Cerebellar nuclear complex (tissue), 1 donor: ENCODE measurements at places on chromosomes 3 and 15.

DNA sequence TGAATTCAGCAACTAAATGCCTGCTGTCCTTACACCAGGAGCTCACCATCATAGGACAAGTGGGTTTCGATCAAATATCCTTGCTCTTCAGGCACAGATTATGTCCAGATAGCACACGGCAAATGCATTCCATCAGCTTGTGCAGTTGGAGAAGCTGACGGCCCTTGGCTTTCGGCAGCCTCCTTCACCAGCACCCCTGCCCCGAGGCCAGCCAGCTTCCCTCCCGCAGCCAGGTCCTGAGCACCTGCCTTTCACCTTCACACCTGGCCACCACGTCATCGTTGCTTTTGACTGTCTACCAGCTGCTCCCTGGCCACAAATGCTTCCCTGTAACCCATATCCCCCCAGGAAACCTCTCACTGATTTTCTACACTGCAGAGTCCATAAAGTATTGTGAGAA lies 355.5 kb downstream of the OCA2 start:
- DNase-seq = no peak

DNA sequence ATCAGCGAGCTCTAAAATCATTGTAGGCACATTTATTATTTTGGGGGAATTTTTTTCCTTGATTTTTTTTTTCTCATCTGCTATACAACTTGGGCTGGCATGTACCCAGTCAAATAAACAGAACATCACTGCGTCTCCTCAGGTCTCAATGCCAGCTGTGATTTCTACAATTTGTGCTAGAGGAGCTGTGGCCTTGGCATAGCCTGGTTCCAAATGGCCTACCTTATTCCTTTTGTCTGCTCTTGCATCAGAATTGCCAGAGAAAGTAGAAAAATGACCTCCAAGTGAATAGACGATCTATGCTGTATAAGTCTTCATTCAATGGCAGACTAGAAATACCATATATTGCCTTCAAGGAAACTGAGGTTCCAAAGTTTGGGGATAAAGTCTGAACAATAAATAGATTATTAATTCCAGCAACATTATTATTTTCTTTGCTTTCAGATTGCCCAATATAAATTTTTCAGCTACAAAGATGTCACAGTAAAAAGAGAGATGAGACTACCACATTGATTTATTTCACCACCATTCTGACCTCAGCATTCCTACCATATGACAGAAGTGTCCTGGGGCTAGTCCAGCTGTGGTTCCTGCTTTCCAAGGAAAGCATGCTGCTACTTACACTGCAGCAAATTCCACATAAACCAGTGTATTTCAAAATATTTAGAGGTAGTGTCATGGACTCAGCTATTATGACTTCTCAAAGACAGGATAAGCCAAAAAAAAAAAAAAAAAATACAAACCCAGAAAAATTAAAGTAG lies 493.9 kb upstream of the ZNF385D start:
- DNase-seq = no peak

DNA sequence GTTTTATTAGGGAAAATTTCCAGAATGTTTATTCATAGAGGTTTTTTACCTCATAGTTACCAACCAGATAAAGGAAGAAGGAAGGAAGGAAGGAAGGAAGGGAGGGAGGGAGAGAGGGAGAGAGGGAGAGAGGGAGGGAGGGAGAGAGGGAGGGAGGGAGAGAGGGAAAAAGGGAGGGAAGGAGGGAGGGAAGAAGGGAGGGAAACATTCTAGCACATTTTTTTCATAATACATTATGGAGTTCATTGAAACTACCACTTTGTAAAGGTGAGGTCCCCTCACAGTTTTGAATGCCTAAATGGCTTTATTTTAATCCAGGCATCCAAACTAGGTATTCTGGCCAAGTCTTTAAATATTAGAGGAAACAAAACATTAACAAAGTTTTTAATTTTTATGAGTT lies 1049.1 kb downstream of the ROBO1 start:
- no peak for DNase-seq

- DNase-seq = no peak
Measured at GRCh38 chr15:66171841-66172240, 81.7 kb downstream of the MEGF11 start.

DNA sequence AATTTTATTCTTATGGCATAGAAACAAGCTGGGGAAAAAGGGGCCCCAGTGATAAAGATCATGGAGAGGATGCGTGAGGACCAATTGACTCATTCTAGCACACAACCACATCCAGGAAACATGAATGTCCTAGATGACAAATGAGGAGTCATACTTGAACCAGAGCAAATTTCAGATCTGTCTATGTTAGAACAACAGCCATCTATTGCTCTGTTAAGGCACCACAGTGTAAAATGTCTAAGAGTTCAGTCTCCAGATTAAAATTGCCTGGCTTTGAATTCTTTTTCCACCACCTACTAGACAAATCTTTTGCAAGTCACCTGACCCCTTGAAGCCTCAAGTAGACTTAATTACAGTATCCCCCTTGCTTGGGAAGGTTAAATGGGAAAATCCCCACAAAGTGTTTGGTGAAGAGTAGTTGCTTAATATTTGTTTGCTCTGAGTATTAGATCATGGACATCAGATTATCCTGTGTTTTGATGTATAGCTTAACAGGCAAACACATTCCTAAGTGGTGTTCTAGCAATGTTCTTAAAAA lies 258.7 kb upstream of the TGFBR2 start:
- DNase-seq = no peak

GRCh38 chr3:192850451-192850981 lies 67.1 kb downstream of the MB21D2 start:
- no peak for DNase-seq

DNA sequence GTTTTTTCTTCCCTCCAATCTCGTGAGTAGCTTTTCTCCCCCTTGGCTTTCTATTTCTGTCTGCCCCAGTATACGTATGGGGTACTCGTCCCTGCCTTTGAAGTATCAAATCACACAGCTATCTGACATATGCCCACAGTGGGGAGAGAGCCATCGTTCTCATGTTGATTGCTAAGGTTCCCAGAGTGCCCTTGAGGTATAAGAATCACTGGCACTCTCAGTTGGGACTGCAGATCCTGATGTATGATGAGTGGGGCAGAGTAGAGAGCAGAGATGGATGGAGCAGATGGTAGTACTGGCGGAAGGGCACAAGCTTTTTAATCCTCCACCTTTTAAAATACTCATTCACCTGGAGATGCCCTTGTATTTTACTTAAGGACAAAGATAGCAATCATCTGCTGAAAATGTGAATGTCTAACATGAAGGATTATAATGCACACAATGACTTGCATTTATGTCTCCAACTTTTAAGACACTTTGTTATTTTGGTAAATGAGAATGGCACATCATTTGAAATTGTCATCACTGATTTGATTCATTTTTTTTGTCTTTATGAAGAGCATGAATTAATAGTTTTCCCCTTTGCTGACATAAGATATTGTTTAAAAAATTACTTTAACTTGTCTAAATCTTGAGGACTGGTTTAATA lies 239.6 kb downstream of the NR1D2 start:
- no peak for DNase-seq

- no peak for DNase-seq
Measured at GRCh38 chr3:4001976-4002375, 202.7 kb downstream of the LRRN1 start.

DNA sequence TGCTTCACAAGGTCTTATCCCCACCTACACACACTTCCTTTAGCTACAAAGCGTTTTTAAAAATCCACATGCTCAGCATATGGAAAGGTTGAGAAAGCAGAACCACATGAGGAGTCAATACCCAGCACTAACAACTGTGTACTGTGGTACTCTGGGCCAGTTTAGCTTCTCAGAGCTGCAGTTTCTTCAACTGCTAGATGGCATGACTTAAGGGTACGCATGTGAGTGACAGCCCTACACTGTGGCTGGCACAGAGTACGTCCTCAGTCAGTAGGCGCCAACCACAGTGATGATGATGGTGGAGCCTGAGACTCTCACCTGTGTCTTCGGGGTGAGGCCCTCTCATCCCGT lies 17.4 kb downstream of the CCDC12 start:
- DNase-seq = no peak

DNA sequence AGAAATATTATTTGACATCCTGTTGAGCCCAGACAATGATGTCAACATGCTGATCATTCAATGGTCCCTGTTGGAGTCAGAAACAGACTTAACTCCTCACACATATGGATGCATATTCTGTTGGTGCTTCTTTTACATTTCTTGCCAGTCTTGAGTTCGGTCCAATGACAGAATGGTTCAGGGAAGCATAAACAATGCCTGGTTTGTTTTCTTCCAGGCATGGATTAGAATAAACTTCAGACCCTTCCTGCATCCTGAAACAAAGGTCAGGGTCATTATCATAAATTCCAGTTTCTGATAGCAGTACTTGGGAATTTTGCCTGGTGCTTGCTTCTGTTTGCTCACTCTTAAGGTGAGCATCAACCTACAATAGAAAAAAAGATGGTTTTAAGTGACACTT lies 33.3 kb downstream of the BTLA start:
- no peak for DNase-seq

GRCh38 chr3:193729601-193730000 lies 136.6 kb downstream of the OPA1 start:
- no peak for DNase-seq

GRCh38 chr3:81829937-81830336 lies 68.5 kb upstream of the GBE1 start:
- DNase-seq = no peak

- DNase-seq = no peak
Measured at GRCh38 chr15:77753281-77753873, 120.7 kb upstream of the LINGO1 start.

DNA sequence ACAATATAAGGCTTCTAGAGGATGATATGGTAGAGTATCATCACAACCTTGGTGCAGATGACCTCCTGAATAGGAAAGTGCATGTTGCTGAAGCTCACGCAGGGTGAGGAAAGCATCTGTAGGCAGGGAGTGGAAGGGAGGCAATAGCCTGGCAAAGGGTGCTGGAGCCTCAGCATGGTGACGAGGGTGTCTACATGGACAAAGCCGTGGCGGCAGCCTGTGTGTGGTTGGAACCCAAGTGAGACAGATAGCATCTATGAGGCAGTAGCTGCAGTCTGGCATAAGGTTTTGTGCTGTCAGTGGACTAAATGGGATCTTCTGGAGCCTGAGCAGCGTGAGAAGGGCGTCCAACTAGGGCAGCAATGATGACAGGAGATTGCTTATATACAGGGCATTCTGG lies 132.5 kb downstream of the DLG1 start:
- DNase-seq = no peak

- DNase-seq = no peak
Measured at GRCh38 chr3:60125686-60126085, 1075.9 kb upstream of the CFAP20DC start.

DNA sequence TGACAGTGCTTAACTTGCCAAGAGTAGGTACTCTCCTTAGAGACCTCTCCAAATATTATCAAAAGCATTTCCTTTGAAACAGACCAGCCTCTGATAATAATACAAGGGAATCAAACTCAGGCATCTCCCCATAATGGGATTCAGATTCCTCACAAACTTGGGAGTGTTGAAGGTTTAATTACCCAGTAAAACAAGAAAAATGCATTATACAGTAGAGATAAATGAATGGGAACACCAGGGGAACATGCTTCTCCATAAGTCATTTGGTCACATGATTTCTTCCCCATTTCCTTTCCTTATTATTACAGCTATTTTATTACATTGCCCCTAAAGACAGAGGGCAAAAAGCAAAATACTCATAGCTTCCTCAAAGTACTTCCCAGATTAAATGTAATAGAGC lies 325.0 kb upstream of the CDIN1 start:
- no peak for DNase-seq

DNA sequence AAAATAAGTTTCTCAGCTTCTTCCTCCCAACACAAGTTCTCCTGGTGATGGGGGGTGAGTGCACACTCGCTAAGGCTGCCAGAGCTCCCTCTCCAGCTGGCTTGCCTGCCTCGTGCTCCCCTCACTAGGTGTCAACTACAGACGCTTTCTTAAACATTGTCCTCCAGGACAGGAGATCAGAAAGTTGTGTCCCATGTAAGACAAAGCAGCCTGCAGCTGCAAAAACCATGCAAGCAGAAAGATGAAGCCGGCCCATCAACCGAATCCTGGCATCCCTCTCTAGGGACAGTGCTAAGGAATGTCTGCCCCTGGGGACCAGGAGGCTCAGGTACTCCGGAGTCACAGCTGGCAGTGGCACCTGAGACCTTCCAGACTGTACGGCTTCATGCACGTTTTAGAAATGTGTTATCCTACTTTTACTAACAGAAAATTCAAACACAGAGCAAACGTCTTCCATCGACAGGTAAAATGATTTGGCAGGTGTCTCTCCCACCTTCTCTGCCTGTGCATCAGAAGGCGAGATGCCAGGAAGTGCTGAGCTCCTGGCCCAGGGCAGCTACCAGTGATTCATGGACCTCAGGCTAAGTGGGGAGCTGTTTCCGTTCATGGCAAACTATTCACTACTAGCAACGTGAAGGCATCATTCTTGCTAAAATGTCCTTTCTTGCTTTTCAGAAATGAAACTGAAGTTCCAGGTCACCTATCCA lies 246.1 kb downstream of the ADAMTS17 start:
- DNase-seq = no peak

GRCh38 chr15:37733628-37734027 lies 200.8 kb upstream of the TMCO5A start:
- no peak for DNase-seq

DNA sequence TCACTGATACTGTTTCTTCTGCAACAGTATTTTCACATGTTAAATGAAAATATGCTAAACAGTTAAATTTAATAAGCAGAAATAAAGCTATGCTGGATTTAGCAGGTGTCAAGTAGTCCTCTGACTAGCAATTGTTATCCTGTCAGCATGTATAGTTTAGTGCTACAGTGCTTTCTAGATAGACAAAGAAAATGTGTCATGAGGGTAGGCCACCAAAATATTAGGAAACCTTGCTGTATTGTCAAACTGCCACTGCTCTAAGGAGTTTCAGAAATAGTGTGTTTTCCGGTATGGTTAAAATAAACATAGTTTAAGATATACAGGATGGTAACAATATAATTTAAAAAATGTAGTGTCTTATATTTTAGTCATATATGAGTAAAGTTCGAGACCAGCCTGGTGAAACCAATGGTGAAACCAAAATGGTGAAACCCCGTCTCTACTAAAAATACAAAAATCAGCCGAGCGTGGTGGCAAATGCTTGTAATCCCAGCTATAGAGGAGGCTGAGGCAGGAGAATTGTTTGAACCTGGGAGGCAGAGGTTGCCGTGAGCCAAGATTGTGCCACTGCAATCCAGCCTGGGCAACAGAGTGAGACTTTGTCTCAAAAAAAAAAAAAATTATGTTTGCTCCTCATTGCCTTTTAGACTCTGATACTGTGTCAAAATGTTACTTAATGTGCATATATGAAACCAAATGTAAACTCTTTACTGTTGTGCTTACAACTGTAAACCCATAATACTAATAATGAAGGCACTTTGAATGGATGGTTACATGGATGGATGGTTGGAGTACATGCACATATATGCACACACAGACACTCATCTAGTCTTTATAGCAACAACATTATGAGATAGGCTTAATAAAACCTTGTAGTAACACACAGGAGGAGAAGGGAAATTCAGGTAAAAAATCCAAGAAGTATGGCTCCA lies 204.8 kb downstream of the RSRC1 start:
- DNase-seq = no peak

GRCh38 chr3:123739754-123740153 lies 144.4 kb downstream of the MYLK start:
- no peak for DNase-seq

GRCh38 chr3:54322354-54322753 lies 200.0 kb downstream of the CACNA2D3 start:
- no peak for DNase-seq

- no peak for DNase-seq
Measured at GRCh38 chr3:159771865-159772611, 216.6 kb upstream of the IL12A start.

GRCh38 chr3:32340039-32340438 lies 51.6 kb upstream of the CMTM7 start:
- DNase-seq = peak; percentile 49
